ENCODE measurements at places on chromosomes 16 and 17.

GRCh38 chr17:37167756-37168155 is 208.0 kb upstream of the C17orf78 start:
- DNase-seq = no peak

- no peak for DNase-seq
Observed at GRCh38 chr16:55815320-55815719, 17.6 kb downstream of the CES1 start.

DNA sequence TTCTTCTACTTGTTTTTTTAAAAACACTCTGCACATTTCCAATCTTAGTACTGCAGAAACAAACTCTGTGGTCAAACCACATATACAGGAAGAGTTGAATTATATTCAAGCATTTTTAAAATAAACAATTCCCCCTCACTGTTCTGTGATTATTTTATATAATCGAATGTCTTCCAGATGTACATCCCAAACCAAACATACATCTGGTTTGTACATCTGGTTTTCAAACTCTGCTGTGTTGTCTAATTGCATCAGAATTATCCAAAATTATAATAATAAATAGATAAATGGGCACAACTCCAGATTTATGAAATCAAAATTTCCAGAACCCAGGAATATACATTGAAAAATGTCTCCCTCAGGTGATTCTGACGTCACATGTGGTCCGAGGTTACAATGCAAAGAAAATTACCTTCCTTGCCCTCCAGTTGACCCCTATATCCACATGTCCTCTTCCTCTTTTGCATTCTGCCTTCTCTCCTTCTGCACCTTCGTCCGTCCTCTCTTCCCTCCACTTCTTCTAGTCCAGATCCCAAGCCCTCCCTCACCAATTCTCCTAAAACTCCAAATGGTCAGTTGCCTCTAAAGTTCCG is 13.3 kb upstream of the CCDC144A start:
- DNase-seq = no peak

GRCh38 chr17:46821482-46822387 is 3.2 kb upstream of the WNT3 start:
- no peak for DNase-seq

- DNase-seq = no peak
Observed at GRCh38 chr17:18963126-18964017, 11.4 kb downstream of the SLC5A10 start.

- no peak for DNase-seq
Observed at GRCh38 chr17:48514477-48514876, 16.3 kb downstream of the HOXB1 start.

DNA sequence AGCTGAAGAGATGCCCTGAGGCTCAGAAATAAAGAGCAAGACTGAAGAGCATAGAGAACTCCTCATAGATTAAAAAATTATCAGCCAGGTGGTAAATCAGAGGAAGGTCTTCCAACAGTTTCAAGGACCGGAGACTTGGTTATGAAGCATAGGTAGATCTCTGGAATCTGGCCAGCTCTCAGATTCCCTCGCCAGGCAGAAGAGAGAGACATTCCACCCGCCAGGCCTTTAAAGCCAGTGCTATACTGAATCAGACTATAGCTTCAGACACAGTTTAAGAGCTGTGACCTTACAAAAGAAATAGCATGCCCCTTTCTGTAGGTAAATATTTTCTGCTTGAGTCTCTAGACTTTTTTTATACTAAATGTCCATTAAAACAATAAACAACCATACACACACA is 70.3 kb downstream of the NFATC3 start:
- no peak for DNase-seq

GRCh38 chr16:2273931-2274330 is 6.0 kb upstream of the RNPS1 start:
- no peak for DNase-seq

- DNase-seq = no peak
Observed at GRCh38 chr16:82293671-82294070, 123.6 kb upstream of the MPHOSPH6 start.
